ENCODE measurements at places on chromosomes 2 and 18.

DNA sequence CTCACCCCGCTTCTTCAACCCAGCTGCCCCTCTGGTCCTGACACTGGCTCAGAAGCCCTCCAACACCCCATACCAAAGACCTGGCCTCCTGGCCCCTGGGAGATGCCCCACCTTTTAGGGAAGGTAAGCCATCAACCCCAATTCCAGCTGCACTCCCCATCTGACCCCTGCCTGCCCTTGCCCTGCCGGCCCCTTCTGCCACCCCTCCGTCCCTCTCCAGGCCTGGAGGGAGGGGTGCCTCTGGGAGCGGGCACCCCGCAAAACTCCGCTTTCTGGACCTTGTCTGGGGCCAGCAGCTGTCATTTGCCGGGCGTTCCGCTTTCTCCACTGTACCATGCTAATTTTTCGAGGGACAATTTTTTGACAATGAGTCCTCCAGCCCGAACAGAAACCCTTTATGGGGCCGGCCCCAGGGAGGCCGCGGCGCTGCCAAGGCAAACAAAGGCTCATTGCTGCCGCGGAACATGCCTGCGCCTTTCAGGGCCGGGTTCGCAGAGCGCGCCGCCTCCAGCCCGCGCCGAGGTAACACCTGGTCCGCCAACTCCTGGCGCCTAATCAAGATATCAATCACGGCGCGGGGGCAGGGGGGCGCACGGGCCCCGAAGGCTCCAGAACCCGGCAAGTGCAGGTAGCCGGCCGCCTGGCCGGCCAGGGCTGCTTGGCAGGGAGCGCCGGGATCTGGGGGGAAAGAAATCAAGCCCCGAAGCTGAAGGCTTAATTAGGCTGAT lies 96.0 kb downstream of the INHBB start:
- DNase-seq, result no peak

- DNase-seq, result no peak
Measured at GRCh38 chr2:233571001-233571400, 4.4 kb upstream of the USP40 start.

GRCh38 chr18:72871091-72871490 lies 3.3 kb upstream of the NETO1 start:
- no peak for DNase-seq

DNA sequence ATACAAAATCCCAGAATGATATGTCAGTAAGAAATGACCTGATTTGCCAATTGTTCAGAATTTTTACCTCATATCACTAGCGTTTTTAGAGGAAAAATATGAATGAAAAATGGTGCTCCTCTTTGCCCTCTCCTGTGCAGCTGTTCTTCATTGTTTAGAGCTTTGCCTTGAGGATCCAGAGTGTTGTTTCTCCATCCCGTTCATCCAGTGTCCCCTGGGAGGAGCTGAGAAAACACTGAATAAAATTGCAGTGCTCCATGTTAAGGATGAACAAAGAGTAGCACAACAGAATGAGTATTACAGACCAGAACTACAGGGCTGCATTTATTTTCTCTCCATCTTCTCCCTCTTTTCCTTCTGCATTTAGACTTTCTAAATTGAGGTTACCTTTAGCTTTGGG lies 133.1 kb downstream of the ADCYAP1 start:
- DNase-seq, result no peak

DNA sequence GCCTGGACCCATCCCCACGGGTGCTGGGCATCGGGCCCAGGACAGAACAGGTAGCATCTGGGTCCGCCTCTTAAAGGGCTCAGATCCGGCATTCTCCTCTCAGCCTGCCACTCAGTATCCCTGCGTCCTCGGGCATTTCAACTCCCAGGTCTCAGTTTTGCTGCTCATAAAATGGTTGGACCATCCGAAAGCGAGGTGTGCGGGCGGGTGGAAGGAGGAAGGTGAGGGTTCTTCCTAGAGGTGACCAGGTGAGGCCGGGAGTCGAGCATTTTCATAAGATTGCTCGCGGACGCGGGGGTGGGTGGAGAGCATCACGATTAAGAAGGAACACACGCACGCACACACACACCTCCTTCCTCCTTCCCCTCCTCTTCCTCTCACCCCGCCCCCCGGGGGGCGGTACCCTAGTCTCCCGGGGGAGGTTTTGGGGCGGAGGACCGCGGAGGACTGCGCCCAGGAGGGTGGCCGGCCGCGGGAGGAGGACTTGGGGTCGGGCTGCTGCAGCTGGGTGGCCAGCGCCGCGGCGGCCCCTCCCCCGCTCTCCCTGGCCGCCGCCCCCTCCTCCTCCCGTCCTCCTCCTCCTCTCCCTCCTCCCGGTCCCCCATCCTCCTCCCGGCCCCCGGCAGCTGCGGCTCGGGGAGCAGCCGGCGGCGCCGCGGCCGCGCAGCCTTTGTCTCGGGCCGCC lies 97.9 kb upstream of the GPR45 start:
- DNase-seq, result no peak

- DNase-seq, result no peak
Measured at GRCh38 chr2:200253639-200254038, 52.9 kb upstream of the SPATS2L start.

DNA sequence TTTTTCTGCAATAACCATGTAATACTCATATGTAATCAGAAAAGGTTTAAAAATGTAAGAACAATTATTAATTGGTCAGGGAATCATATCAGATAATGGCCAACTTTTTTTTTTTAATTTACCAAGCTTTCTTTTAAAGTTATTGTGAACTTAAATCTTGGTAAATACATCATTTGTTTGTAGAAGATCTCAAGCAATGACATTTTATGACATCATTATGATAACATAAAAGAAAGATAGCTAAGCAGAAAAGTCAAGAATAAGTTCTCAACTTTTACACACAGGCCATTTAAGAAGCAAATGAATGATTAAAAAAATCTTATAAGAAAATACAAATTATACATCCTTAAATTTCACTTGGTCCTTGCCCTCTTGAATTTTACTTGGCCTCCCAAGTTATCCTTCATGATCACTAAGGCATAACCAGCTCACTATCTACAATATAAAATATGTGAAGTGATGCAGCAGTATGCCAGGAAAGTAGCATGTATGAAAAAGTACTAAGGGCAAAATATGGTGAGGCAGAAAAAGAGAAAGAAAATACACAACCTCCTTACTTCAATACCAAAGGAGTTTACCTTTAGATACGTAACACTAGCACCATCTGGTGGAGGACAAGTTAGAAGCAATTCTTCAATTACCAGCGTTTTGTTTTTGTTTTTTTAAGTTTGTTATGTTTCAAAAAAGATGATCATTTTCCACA lies 116.6 kb downstream of the SRBD1 start:
- DNase-seq, result peak; percentile 31

DNA sequence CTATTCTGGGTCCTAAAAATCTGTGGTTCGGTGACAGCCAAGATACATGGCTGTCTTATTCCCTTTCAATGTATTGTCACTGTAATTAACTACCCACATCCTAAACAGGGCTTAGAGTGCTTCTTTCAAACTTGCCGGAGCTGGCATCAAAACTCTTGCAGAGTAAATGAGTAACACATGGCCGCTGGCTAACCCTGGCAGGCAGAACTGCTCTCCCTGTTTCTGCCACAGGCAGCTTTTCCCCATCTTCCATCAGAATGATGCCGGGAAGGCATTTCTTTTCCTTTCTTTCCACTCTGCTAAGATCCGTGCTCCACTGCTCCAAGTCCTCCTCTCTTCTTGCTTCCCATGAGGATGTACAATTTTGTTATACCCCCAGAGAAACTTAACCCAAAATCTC lies 54.8 kb upstream of the PTPRM start:
- DNase-seq, result no peak

DNA sequence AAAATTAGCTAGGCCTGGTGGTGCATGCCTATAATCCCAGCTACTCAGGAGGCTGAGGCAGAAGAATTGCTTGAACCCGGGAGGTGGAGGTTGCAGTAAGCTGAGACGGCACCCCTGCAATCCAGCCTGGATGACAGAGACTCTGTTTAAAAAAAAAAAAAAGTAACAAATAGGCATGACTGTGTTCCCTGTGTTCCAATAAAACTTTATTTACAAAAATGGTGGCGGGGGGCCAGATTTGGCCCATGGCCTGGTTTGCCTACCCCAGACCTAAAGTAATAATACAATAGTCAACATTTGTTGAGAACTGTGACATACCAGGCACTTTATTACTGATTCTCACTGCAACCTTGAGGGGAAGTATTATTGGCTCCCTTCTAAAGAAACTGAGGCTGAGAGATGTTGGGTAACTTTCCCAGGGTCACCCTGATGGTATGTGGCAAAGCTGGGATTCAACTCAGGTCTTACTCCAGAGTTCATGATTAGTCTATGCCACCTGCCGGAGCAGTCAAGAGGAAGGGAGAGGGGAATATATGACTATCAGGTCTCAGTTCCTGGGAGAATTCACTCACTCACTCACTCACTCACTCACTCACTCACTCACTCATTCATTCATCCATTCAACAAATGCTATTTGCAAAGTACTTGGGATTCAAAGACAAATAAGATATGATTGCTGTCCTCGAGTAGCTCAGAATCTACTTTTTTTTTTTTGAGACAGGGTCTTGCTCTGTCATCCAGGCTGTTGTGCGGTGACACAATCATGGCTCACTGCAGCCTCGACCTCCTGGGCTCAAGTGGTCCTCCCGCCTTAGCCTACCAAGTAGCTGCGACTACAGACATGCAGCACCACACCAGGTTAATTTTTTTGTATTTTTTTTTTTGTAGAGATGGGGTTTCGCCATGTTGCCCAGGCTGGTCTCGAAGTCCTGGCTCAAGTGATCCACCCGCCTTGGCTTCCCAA lies 14.3 kb upstream of the KCMF1 start:
- no peak for DNase-seq

- no peak for DNase-seq
Measured at GRCh38 chr2:191041418-191042161, 27.6 kb upstream of the STAT1 start.

- DNase-seq, result no peak
Measured at GRCh38 chr2:108904680-108905079, 84.3 kb downstream of the EDAR start.

DNA sequence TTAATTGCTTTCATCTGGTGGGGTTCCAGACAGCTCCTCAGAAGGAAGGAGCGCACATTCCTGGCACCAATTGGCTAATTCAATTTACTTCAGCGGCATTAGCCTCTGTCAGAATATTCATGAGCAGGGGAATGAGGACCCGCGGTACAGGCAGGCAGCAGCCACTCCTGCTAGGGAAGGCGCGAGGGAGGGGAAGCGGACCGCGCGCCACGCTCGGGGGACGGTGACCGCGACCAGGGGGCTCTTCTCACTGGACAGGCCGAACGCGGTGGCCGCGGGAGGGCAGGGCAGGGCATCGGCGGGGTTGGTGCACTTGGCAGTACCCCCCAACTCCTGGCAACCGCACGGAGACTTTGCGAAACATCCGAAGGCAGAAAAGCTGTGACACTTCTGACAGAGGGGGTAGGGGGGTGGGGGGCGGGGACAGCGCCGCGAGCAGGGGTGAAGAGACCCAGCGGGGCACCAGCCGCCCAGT lies at the start of gene CDH20:
TSS of gene CDH20 (plus strand) at position 160 of the 475 bp plus-strand sequence.
- no peak for DNase-seq

- no peak for DNase-seq
Measured at GRCh38 chr2:239443666-239444567, 43.1 kb upstream of the HDAC4 start.

DNA sequence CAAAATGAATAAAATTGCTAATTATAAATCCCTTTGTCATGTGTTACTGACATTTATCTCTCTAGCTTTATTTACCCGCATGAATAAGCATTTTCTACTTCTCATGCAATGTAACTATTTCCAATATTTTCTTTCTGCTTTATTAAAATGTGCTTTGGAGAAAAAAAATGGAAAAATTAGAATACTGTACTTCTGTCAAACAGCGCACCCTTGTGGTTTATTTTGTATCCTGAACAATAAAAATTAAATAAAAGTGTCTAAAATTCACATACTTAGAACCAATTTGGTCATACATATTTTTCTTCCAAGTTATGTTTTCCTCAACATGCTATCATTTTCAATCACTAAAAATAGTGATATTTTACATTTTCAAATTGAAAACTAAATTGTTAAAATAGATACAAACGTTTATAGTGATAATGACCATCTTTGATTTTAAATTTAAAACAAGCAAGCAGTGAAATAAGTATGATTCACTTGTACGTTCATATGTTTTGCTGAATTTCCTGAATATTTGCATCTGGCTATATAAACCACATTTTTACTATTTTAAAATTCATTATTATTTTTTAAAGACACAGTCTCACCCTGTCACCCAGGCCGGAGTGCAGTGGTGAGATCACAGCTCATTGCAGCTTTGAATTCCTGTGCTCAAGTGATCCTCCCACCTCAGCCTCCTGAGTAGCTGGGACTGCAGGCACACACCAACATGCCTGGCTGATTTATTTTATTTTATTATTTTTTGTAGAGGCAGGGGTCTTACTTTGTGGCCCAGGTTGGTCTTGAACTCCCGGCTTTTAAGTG lies 95.9 kb upstream of the GRB14 start:
- DNase-seq, result no peak

DNA sequence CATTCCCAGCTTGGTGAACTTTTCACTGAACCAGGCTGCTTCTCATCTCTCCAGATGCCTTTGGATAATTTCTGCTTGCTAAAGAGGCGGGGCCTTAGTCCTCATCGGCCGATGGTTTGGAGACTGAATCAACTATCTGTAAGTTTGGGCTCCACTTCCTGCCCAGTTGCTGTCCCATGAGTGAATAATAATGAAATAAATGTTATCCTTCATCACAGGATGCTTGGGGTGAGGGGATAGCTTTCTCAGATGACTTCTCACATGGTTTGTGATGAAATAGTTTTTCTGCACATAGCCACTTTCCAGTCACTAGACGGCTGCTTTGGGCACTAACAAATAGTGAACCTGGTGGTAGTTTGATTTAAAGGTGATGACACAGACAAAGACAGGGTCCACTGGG lies 376.6 kb upstream of the TRIB2 start:
- no peak for DNase-seq

- no peak for DNase-seq
Measured at GRCh38 chr2:197286805-197287595, 23.6 kb downstream of the ANKRD44 start.

DNA sequence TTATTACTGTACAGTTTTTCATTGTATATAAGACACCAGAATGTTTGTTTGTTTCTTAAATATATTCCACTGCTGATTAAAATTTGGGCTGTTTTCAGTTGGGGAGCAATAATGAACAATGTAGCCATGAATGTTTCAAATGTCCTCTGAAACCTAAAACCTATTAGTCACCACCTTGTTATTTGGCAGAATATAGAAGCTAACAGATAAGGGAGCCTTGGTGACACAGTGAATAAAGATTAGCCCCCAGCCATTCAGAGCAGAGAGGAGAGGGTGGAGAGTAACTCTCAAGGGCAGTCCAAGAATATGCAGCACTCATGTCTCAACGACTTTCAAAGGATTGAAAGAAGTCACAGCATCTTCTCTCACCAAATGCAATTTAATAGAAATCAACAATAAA lies 43.1 kb upstream of the ATP8B1 start:
- DNase-seq, result no peak

DNA sequence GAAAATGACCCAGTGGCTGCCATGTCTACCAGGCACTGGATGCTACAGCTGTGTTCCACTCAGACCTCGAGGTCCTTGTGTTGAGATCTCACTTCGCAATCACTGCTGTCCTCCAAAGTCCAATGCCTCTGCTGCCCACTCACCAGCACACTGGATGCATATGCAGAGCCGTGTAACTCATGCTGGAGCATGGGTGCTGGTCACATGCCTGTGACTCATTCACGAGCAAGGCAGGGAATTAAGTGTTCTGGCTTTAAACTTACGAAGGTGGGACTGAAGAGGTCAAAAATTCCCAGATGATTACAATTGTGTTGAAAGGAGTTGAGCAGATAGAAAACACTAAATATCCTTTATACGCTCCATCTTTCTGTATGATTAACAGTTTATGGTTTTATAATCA lies 417.5 kb downstream of the NUP35 start:
- no peak for DNase-seq

- no peak for DNase-seq
Measured at GRCh38 chr18:31149351-31149750, 13.3 kb downstream of the DSC1 start.
